ENCODE measurements at places on chromosomes 2 and 18. TPM values are rescaled to one million over a fixed set of nuclear protein-coding genes. Genes with fewer than 3 reads are reported as not detected.

GRCh38 chr18:2716394-2717326 lies 61.1 kb downstream of the SMCHD1 start:
- no peak for DNase-seq

Gene WDR54
- not detected for total RNA-seq

GRCh38 chr18:46141199-46141598 lies 37.0 kb downstream of the HAUS1 start:
- no peak for DNase-seq

Gene SUCLG1
- 130 TPM for total RNA-seq

DNA sequence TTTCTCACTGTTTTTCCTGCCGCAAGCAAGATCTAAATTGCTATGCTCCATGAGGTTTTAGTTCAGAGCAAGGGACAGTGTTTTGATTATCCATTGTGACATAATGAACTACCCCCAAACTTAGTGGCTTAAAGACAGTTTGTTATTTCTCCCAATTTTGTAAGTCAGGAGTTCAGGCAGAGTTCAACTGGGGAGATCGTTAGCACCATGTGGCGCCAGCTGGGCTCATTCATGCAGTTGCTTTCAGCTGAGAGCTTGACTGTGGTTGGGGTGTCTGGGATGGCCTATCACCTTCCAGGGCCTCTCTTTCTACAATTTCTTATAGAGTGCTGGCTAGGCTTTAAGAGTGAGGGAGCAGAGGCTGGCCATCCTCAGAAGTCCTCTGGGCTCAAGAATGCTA lies 382.9 kb upstream of the CELF4 start:
- no peak for DNase-seq

DNA sequence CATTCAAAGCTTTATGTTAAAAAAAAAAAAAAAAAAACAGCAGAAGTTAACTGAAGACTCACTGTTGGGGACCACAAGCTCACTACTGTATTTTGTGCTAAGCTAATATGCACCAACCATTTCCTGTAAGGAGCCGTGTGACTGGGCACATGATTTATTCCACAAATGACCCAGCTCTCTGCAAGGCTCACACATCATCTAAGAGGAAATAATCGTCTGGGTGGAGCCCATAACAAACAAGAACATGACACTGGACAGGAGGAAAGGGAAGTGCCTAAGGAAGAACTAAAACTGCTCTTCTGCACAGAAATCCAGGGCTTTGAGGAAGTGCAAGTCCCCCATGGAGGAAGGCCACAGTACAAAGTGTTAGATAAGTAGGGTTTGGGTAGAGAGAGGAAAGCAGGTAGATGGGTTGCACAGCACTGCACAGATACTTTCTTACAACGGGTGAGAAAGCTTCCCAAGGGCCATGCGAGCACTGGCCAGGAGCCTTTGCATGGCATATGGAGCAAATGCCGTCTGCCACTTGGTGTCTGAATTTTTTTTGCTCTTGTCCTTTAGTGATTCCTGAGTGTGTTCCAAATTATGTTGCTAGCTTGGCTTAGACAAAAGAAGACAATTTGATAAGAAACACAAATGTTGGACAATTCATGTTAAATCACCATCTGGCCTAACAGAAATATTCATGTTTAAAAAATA lies 24.4 kb downstream of the NFE2L2 start:
- DNase-seq = peak; percentile 62

- DNase-seq = no peak
Measured at GRCh38 chr2:27955384-27956161, 65.0 kb downstream of the BABAM2 start.

GRCh38 chr18:398935-399630 lies 101.4 kb downstream of the COLEC12 start:
- no peak for DNase-seq

GRCh38 chr18:58143386-58143785 lies 99.4 kb downstream of the NEDD4L start:
- no peak for DNase-seq

DNA sequence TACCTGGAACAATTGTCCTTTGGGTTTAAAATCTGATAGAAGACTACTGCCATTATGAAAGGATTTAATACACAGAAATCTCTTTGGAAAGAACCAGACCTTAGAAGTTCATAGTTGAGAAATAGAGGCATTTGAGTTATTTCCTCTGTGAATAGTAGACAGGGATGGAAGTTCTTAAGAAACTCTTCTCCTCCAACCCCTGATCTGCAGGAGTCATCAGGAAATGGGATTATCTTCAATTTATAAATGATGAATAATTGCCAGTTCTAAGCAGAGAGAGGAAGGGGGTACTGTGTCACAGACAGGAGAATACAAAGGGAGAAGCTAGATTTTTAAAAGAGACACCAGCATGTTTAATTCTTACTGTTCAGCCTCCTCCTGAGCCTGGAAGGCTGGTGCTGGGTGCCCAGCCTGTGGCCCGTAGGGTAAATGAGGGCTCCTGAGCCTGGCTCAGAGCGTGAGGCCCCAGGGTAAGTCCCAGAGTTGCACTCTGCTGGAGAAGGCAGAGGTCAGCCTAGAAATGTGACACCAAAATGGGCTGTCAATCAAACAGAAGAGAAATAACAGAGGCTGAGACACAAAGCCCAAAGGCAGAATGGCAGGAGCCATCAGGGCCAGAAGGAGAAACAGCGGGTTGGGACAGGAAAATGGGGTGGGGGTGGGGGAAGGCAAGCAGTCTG lies 58.2 kb upstream of the PKDCC start:
- no peak for DNase-seq

Gene ECEL1
- not detected for total RNA-seq

DNA sequence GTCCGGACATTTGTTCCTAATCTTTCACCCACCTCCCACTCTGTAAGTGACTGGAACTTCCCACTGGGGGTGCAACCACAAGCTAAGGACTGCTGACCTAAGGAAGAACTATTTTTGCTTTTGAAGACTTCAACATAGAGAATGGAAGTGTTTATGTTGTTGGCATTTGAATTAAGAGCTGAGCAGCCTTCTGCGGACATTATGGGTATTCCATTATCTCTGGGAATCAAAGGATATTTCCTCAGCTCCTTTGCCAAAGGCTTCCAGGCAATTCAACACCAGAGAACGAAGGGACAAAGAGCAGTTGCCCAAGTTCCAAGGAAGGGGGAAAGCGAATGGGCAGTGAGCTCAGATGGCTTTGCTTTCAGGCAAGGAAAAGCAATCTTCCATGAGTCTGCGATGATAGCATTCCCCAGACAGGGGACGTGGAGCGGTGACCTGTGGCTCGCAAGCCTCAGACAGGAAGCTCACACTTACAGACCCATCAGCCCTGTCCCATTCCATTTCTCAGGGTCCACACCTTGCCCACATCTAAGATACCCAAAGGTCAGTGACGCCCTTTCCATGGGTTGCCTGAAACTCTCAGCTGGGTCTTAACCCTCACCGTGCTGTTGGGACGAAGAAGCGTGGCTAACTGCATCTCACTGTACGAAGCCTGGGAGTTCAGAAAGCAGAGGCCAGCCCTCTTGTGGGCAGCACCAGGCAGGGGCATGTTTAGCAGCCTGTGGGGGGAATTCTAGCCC lies 116.8 kb downstream of the COPS8 start:
- DNase-seq = no peak

- no peak for DNase-seq
Measured at GRCh38 chr18:61850756-61851155, 42.1 kb downstream of the RNF152 start.

Gene POLR1B
- total RNA-seq = 18.7 TPM

DNA sequence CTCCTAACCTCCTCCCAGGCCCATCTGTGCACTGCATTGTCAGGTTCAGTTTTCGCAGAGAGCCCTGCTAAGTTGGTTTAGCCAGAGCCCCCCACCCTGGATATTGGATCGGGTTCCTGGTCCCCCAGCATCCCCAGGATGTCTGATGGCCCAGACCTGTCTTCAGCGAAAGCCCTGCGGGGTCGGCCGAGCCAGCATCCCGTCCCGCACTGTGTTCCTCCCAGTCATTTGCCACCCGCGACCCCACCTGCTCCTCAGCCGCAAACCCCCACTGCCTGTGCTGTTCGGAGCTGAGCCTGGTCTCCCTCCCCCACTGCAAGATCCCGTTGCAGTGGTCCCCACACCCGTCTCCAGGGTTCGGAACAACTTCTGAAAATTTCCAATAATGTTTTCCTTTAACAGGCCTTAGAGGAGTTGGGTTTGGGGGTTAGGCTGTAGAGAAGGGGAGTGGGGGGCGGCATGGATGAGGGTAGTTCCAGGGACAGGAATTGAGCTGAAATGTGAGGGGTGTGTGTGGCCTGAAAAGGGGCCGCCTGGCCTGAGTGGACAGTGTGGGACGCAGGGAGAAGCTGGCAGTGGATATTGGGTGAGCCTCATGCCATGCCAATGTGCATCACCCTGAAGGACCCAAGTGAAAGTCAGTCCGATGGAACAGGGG lies 1.6 kb upstream of the COPS9 start:
- DNase-seq = no peak

GRCh38 chr18:12839526-12840196 lies 44.4 kb downstream of the PTPN2 start:
- DNase-seq = no peak

Gene DQX1
- 64.3 TPM for total RNA-seq

DNA sequence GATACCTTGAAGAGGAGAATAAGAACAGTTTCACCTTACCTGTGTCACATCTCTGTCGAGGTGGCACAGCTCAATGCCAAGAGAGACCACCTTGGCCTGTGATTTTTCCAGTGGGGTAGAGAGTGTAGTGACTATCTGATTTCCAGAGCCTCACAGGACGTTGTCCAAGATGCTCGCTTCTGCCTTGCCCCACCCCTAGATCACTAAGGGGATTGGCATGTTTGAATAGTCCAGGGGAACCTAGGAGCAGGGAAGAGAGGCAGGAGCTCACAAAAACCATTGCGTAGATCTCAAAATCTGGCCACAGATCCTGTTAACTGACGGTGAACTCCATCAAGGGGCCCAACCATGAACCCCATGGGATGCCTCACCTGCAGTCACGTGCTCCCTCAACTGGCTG lies 24.2 kb downstream of the TMEM178A start:
- DNase-seq = no peak

GRCh38 chr2:172438741-172439508 lies 11.5 kb downstream of the ITGA6 start:
- peak; percentile 74 for DNase-seq

Gene COLEC12
- total RNA-seq = 1.9 TPM

DNA sequence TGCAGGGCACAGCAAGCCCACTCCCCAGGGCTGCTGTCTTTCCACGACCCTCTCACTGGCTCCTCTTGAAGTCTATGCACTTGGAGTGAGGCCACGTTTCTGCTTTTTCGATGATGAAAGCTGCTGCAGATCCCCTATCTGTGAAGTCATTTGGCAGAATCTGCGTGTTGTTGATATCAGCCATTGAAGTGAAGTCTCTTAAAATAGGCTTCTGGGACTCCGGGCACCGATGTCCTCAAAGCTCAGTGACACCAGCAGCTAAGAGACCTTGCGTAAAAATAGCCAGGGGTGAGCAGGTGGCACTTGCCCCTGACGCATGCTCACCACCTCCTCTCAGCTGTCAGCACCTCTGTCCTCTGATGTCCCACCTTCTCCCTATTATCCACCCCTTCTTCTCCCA lies 89.4 kb upstream of the FHL2 start:
- DNase-seq = no peak

- peak; percentile 75 for DNase-seq
Measured at GRCh38 chr2:150309311-150310080, 178.0 kb downstream of the RND3 start.

- no peak for DNase-seq
Measured at GRCh38 chr2:38487852-38488251, 110.8 kb upstream of the ATL2 start.

- no peak for DNase-seq
Measured at GRCh38 chr2:128510701-128511397, 192.2 kb upstream of the HS6ST1 start.

DNA sequence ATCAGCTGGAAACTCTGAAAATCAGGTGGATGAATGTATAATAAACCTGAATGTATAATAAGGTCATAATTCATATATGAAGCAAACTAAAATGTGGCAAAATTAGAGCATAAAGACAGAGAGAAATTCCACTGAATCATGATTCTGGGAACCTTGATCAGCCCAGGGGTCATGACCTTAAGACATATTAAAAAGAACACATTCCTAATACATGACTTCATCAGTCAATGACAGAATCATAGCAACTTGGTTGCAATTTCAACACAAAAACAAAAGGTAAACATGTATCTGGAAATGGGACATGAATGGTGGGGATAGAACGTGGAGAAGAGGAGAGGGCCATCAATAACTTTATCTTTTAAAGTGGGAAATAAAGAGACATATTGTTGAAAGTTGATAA lies 17.6 kb downstream of the AFF3 start:
- DNase-seq = no peak

GRCh38 chr18:50578030-50578429 lies 18.1 kb downstream of the MAPK4 start:
- no peak for DNase-seq

- DNase-seq = no peak
Measured at GRCh38 chr2:853203-853870, 97.3 kb upstream of the SNTG2 start.

- no peak for DNase-seq
Measured at GRCh38 chr2:172072706-172073105, 12.6 kb upstream of the DLX1 start.

Gene SLC23A3
- total RNA-seq = 15.2 TPM

DNA sequence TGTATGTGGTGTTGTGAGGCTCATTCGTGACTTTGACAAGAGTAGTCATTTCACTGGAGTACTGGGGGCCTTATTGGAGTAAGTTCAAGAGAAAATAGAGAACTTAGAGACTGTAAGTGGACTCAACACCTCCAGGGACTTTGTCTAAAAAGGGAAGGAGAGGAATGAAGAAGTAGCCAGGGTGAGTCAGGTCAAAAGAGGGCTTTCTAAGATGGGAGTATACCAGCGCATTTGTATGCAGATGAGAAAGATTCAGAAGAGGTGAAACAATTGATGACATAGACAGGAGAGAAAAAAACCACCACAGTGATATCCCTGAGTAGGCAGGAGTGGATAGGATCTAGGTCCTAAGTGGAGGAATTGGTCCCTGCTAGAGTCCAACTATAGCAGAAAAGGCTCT lies 246.8 kb downstream of the IKZF2 start:
- no peak for DNase-seq

DNA sequence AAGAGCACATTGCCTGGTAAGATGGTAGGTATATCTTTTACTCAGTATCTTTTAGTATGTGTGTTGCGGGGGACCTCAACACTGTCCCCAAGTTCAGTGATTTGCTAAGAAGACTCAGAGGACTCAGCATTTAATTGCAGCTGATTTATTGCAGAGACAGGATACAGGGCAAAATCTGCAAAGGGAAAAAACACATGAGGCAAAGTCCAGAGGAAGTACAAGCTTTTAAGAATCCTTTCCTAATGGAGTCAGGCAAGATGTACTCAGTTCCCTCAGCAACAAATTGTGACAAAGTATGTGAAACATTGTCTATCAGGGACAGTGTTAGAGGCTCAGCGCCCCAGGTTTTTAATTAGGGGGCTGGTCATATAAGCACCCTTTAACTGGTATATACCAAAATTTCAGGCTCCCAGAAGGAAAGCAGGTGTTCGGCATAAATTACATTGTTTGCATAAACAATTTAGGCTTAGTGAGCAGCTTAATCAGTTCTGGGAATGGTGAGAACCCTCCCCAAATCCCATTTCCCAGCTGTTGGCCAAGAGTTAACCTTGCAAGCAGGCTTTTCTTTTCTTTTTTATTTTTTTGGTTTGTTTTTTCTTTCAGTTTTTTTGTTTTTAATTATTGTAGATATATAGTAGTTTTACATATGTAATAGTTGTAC lies 41.7 kb downstream of the RAB3GAP1 start:
- DNase-seq = no peak

- DNase-seq = no peak
Measured at GRCh38 chr2:28365158-28365557, 27.5 kb upstream of the FOSL2 start.
